Stimulated activated CD4-positive, alpha-beta T cell treated with anti-CD3 and anti-CD28 coated beads, Interleukin-12 subunit alpha, Interleukin-12 subunit beta, amount 100 ng/mL, for 24 hours (primary cell): ENCODE measurements at places on chromosomes 3 and 15.

GRCh38 chr3:71466483-71466882, 117.0 kb downstream of the FOXP1 start:
- no peak for DNase-seq

DNA sequence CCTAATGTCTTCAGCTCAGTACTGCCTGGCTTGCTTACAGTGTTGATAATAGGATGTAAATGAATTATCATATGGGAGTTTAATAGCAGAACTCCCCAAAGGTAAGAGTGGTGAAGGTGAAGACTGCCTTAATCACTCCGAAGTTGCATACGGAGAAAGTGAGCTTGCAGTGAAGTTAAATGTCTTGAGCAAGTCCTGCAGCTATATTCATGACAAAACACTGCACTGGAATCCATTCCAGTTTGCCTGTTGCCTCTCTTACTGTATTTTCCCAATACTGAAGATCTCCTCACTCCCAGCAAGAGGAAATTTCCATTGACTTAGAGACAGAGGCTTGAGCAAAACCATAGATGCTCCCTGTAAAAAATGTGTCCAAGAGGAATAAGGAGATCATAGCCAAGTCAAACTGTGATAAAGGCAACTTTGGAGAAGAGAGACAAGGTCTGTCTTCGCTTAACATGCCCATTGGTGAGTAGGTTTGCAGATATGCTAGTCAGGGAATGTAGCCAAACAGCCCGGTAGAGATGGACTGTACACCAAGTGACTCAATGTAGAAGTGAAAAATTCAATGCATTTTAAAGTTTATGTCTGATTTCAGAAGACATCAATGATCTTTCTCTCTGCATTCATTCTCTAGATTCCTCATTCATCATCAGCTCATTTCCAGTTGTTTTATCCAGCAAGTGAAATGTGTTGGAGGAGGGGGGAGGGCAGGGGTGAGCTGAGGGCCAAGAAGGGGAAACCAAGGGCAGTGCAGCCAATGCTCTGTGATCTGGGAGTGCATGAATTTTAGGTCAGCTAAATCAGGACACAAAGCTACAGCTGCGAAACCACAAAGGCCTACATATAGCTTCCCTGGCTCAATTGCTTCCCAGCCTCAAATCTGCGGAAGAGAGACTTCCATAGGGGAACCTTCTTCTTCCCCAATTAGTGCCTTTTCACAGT, 667.1 kb upstream of the NR2F2 start:
- DNase-seq: no peak

DNA sequence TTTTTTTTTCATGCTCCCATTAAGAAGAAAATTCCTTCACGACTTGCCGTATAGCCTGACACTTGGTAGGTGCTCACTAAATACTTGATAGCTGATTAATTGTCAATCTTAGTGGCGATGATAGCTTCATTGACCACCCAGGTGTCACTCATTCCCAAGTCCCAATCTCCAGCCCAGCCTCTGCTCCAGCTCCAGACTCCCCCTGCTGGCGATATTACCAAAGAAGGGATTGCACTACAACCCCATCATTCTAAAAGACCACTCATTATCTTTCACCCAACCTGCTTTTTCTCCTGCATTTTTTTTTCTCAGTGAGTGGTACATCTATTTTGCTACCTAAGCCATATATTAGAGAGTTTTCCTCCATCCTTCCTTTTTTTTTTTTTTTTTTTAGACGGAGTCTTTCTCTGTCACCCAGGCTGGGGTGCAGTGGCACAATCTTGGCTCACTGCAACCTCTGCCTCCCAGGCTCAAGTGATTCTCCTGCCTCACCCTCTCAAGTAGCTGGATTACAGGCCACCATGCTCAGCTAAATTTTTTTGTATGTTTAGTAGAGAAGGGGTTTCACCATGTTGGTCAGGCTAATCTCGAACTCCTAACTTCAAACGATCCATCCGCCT, 19.5 kb upstream of the COMMD2 start:
- DNase-seq: peak; percentile 26

DNA sequence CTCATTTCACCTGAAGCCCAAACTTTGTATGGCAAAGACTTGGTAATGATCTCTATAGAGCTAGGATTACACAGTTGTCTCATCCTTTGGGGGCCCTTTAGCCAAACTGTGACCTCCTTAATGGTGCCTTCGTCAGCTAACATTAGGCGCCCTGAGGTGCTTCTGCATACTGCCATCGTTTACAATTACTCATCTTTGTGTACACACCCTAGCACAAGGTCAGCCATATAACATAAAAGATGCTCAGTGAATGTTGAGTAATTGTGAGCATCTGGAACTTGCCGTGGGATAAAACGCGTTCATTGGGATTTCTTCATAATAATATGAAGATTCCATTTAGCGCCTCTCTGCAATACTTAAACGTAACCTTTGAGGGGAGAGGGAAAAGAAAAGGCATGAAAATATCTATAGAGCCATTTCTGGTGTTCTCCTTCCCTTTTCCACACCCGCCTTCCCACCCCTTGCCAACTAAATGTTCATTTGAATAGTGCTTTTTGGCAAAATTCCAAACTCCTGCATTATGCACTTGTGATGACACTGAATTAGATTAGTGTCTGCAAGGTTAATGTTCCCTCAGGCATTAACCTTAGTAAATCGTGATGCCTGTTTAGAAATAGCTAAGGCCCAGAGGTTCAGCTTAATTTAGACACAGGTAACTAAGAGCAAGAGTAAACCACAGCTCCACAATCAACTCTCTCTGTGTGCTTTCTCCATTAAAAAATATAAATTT, 990 bp upstream of the ZNF148 start:
- no peak for DNase-seq

- DNase-seq: no peak
Observed at GRCh38 chr15:52095597-52096262, 16.8 kb downstream of the BCL2L10 start.

GRCh38 chr15:95558131-95558530, 772.4 kb upstream of the NR2F2 start:
- no peak for DNase-seq

DNA sequence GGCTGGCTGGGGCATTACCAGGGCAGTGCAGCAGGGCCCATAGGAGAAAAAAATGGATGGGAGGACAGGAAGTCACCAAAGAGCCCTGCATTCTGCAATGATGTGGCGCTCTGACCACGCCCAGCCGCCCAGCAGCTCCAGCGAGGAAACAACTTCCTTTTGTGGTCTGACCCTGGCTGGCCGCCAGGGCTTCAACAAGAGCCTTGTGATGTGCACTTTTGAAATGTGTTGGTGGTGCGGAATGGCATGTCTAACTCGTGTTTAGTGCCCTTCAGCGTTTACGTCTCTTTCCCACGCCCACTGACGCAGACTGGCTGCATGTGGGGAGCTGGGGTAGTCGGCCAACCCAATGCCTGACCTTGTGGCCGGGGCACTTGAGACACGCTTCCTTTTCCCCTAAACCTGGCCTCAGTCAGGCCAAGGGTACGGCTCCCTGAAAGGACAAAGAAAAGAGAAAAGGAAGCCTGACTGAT, 81.9 kb upstream of the CTNNB1 start:
- DNase-seq: peak; percentile 54

GRCh38 chr15:38374029-38374428, 79.9 kb upstream of the FAM98B start:
- DNase-seq: no peak

- no peak for DNase-seq
Observed at GRCh38 chr15:95303713-95304112, 1026.8 kb upstream of the NR2F2 start.

DNA sequence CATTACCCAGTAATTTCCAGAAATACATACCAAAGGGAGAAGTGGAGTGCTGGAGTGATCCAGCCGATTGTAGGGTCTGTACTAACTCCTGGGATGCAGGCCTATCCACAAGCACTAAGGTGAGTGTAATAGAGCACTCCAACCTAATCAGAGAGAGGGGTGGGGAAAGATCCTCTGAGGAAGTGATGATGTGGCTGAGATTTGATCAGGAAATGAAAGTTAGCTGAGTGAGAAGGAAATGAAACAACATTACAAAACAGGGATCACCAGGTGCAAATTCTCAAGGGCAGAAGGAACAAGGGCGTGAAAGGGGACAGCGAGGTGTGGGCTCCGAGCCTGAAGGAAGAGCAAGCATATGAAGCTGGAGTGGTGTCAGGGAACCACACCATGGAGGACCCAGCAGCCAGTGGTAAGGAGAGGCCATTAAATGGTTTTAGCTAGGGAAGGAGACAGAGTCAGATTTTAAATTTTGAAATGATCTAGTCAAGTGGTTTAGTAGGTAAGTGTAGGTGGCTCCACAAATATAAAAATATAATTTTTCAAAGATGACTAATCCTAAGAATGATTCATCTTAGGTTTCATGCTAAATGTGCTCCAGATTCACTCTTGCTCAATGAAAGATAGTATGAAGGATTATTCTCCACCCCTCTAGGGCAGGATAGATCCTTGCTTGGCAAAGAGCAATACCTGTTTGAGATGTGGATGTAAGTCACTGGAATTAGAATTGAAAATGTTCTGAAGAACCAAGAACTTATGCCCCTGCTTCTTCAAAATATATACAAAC, 348.7 kb downstream of the TBL1XR1 start:
- DNase-seq: no peak

GRCh38 chr3:141368062-141368924, at the start of gene ZBTB38:
ZBTB38 (plus strand) TSS chr3:141368504; CDS start chr3:141442389, 73,885 bp downstream.
- DNase-seq: no peak

DNA sequence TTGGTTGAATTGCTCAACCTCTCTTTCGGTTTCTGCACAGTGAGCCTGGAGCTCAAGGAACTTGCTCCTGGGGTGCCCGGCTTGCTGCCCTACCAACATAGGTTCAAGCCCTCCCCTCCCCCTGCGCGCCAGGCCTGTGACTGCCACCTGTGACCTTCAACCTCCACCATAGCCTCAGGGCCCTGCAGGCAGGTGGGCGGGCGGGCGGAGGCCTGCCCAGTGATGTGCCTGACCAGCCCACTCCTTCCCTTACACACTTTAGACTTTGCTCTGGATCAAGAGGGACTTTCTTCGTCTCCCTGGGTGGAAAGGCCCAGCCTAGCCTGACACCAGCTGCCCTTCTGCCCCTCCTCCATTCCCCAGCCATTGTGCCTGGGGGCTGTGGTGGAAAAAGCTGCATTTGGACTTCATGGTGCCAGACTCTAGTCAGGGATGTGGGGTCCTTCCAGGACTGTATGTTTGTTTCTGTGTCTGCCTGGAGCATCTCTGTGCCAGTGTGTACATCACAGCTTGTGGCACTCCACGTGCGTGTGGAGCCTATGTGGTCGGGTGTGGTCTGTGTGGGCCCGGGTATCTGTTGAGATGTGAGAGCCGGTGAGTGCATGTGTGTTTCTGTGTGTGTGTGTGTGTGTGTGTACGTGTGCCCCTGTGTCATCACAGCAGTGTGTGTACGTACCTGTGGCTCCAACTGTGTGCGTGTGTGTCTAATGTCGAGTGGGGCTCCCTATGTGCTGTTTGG, 9.5 kb downstream of the PRKCD start:
- no peak for DNase-seq

DNA sequence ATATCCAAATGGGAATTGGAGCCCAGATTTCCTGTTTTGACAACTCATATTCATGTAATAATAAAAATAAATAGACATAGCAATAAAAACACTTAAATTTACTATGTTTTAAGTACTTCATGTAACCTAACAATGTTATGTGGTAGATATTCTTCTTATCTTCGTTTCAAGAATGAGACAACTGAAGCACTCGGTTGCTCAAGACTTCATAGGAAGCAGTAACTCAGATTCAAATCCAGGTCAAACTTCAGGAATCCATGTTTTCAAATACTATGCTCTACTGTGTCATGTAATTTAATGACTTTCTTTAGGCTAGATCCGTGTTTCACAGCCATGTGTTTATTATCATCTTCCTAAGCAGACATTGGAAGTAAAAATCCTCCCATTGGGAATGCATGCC, 492.2 kb downstream of the CNTN3 start:
- DNase-seq: no peak

GRCh38 chr3:173255555-173255954, 114.5 kb upstream of the SPATA16 start:
- no peak for DNase-seq

- DNase-seq: no peak
Observed at GRCh38 chr3:31670136-31670535, 137.4 kb downstream of the STT3B start.

- DNase-seq: no peak
Observed at GRCh38 chr15:66019826-66020398, 150.6 kb downstream of the RAB11A start.

DNA sequence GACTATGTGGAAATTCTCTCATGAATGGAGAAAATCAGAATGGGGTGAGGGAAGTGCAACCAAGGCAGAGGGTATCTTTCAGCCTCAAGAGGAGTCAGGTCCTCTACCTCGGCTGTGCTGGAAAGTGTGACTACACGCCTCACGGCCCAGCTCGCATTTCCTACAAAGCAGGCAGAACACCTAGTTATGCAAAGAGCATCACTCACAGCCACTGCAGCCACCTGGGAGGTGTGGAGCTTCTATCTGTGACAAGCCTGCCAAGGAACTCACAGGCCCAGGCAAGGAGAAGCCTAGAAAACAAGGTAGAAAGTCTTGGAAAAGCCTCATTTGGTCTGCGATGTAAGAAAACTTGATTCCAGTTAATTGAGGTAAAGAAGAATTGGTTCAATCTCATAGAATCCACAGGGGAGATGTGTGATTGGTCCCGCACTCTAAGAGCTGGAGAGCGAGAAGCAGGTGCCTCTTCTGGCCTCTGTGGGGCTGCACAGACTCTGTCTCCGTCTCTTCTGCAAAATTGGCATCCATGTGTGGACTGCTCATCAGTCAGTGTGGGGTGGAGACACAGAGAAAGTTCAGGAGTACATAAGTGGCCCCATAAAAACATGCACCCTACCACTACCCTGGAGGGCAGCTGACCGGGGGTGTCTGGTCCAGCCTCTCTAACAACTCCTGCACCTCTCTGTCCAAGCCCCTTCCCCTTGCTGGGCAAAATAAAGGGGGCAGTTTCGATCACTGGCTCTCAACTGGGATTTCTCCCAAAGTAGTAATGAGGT, 76.8 kb downstream of the TAMM41 start:
- no peak for DNase-seq

DNA sequence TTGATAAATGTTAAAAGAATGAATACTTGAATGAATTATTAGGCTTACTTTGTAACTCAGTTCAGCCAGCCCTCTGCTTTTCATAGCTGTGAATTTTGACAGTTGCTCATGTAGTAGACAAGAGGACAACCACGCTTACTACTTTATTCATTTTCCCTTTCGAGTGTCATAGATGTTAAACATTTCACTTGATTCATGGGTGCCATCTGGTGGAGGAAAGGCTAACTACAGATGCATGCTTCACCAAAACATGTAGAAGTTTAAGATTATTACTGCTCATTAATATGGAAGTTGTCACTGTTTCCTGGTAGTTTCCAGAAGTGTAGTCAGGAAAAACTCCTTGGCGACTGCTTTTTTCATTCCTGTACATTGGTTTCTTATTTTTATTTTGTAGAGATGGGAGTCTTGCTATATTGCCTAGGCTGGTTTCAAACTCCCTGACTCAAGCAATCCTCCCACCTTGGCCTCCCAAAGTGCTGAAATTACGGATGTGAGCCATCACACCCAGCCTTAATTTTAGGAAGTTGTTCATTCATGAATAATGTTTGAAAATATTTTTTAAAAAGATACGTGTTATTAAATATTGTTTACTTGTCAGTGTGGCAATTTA, 163.2 kb downstream of the B3GALNT1 start:
- DNase-seq: peak; percentile 20

- DNase-seq: no peak
Observed at GRCh38 chr3:194387276-194387675, 11.8 kb downstream of the GP5 start.
